Prostate gland (tissue), 2 donors: ENCODE measurements at places on chromosomes 6 and 20.

DNA sequence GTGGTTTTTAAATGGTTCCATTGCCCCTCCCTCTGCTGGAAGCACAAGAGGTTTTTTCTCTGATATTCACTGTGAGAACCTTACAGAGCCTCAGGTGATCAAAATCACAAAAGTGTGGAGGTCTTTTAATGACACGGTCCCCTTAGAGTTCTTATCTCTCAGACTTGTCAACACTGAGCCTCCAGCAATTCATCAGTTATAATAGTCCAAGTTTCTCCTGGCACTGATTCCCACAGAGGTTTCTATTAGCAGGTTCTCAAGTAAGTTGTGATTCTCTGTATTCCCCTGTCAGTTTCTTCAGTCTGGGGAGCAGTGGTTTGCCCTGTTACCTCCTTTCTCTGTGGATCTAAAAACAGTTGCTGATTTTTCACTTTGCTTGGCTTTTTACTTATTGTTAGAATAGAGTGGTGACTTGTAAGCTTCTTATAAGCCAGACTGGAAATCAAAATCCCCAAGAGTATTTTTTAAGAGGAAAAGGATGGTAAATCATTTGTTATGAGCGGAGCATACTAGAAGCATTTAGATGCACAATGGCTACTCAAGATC lies 157.4 kb upstream of the BMP5 start:
- no peaks in the 10 kb centered on the region for H3K36me3 ChIP-seq
- H3K27ac ChIP-seq, result no peak overlapping the region
- H3K27me3 ChIP-seq, result no peaks in the 10 kb centered on the region
- no peaks in the 10 kb centered on the region for H3K4me1 ChIP-seq
- no peak for DNase-seq

- H3K27me3 ChIP-seq, result no peaks in the 10 kb centered on the region
- no peak overlapping the region for H3K4me3 ChIP-seq
- peak overlapping the region; percentile 38 for H3K27ac ChIP-seq
Measured at GRCh38 chr6:36666826-36667591, 11.5 kb upstream of the CDKN1A start.

GRCh38 chr20:20649945-20650344 lies 62.5 kb downstream of the RALGAPA2 start:
- no peak overlapping the region for H3K27ac ChIP-seq
- no peak overlapping the region for H3K4me3 ChIP-seq
- no peaks in the 10 kb centered on the region for H3K4me1 ChIP-seq
- DNase-seq, result no peak
- H3K36me3 ChIP-seq, result no peaks in the 10 kb centered on the region
- H3K27me3 ChIP-seq, result no peaks in the 10 kb centered on the region

- DNase-seq, result peak; percentile 70
- no peaks in the 10 kb centered on the region for H3K36me3 ChIP-seq
- H3K27ac ChIP-seq, result peak within 1 kb of the TSS; percentile 76
- H3K4me3 ChIP-seq, result peak within 1 kb of the TSS; percentile 97
- no peaks in the 10 kb centered on the region for H3K27me3 ChIP-seq
- no peaks in the 10 kb centered on the region for H3K4me1 ChIP-seq
Measured at GRCh38 chr6:692858-693722, at the start of gene EXOC2. Gene EXOC2, minus strand, starts transcription at chr6:693139. Its CDS starts 55,321 bp downstream, at chr6:637818.

GRCh38 chr6:56838016-56838555 lies 116.8 kb upstream of the BEND6 start:
- H3K4me3 ChIP-seq, result no peak overlapping the region
- H3K27me3 ChIP-seq, result no peaks in the 10 kb centered on the region

DNA sequence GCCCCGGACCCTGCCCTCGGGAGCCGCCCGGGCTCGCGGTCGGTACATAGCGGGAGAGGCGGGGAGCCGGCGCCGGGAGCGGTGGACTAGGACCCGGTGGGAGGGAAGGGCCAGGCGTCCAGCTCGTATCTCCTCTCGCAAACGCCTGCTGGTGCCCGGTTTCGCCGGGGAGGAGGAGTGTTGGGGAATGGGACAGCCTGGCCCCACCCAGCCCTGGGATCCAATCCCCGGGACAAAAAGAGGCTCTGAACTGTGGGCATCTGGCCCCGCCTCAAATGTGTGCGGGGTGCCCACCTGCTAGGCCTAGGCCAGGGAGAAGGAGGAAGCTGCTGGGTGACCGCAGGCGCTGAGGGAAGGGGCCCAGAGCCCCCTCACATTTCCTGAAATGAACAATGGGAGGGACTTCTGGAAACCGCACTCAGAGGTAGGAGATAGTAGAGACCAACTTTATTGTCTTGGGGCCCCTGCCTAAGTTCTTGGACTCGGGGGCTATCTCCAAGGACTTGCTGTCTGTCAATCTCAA lies at the start of gene KCNK17:
TSS of gene KCNK17 (minus strand) at position 147 of the 523 bp plus-strand sequence. CDS start at position 48, 99 bp downstream.
- peaks cover 9% of the 10 kb centered on the region for H3K27me3 ChIP-seq
- peak within 1 kb of the TSS; percentile 20 for H3K4me3 ChIP-seq
- no peak within 1 kb of the TSS for H3K27ac ChIP-seq
- H3K4me1 ChIP-seq, result peaks cover 4% of the 10 kb centered on the region
- no peak for DNase-seq
- no peaks in the 10 kb centered on the region for H3K36me3 ChIP-seq

- no peaks in the 10 kb centered on the region for H3K4me1 ChIP-seq
- no peak overlapping the region for H3K4me3 ChIP-seq
- no peaks in the 10 kb centered on the region for H3K36me3 ChIP-seq
- DNase-seq, result no peak
Measured at GRCh38 chr20:4088766-4089165, 73.4 kb upstream of the RNF24 start.

DNA sequence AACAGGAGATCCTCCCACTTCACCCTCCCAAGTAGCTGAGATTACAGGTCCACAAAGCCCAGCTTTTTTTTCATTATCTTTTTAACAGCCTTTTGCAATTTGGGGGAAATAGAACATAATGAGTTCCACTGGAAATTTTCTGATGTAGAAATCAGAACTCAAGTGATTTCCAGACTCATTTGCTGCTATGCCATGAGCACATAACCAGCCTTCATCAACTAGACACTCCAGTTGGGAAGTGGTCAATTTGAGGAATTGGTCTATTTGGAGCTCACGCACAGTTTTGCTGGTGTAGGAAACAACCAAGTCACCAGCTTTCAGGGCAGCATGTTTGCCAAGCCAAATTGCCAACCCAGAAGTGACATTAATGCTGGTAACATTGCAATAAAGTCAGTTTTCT lies 86.7 kb downstream of the MAFB start:
- H3K4me1 ChIP-seq, result no peaks in the 10 kb centered on the region
- DNase-seq, result no peak
- H3K27me3 ChIP-seq, result no peaks in the 10 kb centered on the region
- H3K4me3 ChIP-seq, result no peak overlapping the region
- H3K36me3 ChIP-seq, result no peaks in the 10 kb centered on the region

DNA sequence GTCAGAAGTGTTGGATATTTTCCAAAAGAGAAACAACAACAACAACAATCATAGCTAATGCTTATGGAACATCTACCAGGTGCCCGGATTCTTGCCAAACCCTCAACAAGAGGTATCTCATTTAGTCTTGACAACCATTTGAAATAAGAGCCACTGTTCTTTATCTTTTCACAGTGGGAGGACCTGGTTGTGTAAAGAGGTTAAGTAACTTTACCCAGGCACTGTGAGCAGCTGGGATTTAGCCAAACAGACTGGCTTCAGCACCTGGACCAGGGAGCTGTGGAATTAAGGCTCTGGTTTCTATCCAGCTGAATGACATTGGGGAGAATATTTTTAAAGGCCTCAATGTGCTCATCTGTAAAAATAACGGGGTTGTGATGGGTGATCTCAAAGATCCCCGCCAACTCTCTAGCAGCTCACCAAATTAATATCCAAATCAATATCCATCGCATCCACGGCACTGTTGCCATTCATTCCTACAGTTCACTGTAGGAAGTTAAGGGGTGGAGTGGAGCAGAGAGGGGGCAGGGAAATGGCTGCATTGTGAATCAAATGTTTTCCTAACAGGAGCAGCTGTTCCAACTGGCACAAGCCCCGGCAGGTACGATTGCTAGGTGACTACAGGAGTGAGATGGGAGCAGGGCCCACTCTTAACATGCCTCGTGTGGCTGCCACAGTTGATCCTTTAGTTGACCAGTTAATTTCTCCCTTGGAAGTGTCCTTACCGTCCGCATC lies 61.8 kb downstream of the GCNT2 start:
- no peaks in the 10 kb centered on the region for H3K36me3 ChIP-seq
- no peaks in the 10 kb centered on the region for H3K27me3 ChIP-seq
- DNase-seq, result peak; percentile 77
- peak overlapping the region; percentile 65 for H3K27ac ChIP-seq
- peaks cover 13% of the 10 kb centered on the region for H3K4me1 ChIP-seq

GRCh38 chr6:81436990-81437389 lies 315.5 kb downstream of the TENT5A start:
- no peaks in the 10 kb centered on the region for H3K27me3 ChIP-seq
- no peak for DNase-seq
- no peak overlapping the region for H3K27ac ChIP-seq
- H3K4me1 ChIP-seq, result no peaks in the 10 kb centered on the region
- H3K36me3 ChIP-seq, result no peaks in the 10 kb centered on the region

- H3K27me3 ChIP-seq, result no peaks in the 10 kb centered on the region
- H3K4me3 ChIP-seq, result no peak overlapping the region
- DNase-seq, result no peak
- H3K27ac ChIP-seq, result no peak overlapping the region
- peaks cover 3% of the 10 kb centered on the region for H3K36me3 ChIP-seq
Measured at GRCh38 chr20:34096699-34097444, 15.2 kb downstream of the EIF2S2 start.

DNA sequence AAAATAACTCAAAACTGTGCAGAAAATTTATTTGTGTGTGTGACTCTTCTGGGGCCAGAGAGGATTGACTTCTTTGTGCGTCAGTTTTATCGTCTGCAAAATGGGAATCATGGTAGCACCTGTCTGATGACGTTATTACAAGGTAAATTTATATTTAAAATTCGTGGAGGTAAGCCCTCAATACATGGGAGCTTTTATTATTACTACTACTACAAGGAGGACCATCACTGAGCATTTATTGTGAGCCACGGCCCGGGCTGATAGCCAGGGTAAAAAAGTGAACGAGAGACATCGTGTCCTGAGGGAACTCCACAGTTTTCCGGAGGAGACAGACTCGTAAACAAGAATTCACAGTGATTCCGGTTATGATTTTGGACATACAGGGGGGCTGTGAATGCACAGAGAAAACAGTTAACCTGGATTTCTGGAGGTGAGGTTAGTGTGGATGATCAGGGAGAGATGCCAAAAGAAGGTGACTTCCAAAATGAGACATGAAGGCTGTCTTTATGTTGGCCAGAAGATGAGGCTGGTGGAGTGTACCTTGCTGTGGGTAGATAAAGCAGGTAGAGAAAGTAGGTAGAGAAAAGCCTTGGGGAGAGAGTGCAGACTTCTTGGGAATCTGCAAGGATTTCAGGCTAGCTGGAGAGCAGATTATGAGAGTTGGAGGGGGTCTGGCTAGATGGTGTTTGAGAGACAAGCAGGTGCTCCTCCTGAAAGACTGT lies 10.6 kb upstream of the SERINC3 start:
- peak overlapping the region; percentile 76 for H3K27ac ChIP-seq
- no peaks in the 10 kb centered on the region for H3K36me3 ChIP-seq
- peak overlapping the region; percentile 64 for H3K4me3 ChIP-seq
- H3K4me1 ChIP-seq, result peaks cover 3% of the 10 kb centered on the region

DNA sequence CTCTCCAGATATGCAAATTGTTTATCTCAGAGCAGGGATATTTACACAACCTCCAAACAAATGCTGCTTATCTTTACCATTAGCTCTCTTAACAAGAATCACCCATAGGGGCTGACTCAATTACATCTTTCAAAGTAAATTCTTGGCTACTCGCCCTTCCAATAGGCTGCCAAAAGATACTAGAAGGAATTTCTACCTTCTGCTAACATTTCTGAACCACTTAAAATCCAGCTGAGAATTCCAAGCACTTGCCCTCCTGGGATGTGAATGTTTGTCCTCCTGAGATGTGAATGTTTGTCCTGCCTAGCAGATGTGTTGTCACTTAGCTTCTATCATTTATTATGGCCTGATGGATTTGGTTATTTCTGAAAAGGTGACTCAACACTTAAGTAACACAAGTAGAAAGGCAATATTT lies 388.0 kb downstream of the GJA1 start:
- no peaks in the 10 kb centered on the region for H3K4me1 ChIP-seq
- H3K27ac ChIP-seq, result no peak overlapping the region
- H3K27me3 ChIP-seq, result no peaks in the 10 kb centered on the region

DNA sequence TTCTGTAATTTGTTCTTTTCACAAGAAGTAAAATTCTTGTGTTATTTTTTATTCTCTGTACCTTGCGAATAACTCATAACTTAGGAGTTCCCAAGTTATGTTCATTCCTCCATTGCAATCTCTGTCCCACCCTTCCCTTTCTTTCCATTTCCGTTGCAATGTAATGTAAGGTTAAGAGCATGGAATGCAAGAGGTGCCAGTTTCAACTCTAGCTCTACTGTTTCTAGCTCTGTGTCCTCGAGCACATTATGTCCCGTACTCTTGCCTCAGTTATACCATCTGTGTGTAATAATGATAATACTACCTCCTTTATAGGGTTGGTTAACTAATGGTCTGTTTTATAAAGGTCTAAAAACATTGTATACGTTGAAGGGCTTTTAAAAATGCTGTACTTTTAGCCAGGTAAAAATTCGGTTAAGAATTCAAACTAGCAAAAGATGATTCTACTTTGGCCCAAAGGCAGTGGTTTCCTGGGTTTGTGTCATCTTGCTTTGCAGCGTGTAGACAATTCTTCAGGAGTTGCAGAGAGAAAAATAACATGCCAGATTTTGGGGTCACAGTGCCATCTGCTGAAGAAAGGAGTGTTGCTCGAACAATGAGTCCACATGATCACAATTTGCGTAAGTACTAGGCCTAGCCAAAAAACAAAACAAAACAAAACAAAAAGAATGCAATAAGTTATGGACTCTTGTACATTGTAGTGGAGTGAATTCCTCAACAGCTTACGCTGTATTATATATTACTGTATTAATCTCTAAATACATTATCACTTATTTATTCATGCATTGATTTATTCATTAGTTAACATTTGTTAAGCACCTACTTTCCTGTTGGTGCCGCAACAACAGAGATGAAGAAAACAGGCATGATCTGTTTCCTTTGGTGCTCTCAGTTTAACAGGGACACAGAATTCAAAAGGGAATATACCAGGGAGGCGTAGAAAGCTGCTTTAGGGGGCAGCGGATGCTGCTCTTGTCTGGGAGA lies 10.0 kb upstream of the PFDN4 start:
- H3K36me3 ChIP-seq, result no peaks in the 10 kb centered on the region
- H3K27me3 ChIP-seq, result no peaks in the 10 kb centered on the region
- H3K4me1 ChIP-seq, result no peaks in the 10 kb centered on the region
- no peak overlapping the region for H3K4me3 ChIP-seq
- no peak overlapping the region for H3K27ac ChIP-seq

DNA sequence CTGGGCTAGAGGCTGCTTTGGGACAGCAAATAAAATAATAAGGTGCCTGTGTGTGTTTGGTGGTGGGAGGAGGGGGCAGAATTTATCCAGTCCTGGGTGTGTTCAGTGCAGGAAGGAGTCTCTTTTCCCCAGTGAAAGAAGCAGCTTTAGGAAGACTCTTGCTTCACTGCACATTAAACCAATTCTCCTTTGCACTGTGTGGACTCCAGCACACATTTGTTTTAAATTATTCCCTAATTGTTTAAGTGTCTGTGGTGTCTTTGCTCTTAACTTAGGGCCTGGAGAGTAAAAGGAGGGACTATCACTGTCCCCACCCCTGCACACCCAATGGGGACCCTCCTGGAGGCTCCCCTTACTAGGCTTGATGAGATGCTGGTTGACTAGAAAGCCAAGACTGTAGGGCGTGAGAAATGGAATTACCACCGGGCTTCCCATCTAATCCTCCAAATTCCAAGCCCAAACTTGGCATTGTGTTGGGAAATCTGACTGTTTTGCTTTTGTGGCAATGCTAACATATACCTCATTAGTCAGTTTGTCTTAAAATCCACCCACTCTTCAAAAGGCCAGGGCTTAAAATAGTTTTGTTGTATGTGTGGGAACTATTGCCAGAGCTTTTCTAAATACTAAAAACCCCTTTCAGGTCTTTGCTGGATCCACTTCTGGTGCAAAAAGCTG lies 13.5 kb upstream of the DAAM2 start:
- H3K4me1 ChIP-seq, result no peaks in the 10 kb centered on the region
- H3K36me3 ChIP-seq, result no peaks in the 10 kb centered on the region
- no peak for DNase-seq
